ENCODE measurements at places on chromosomes 12 and 14.

- no peak for DNase-seq
These were observed 286.7 kb upstream of the CRY1 start for GRCh38 chr12:107379852-107380567.

GRCh38 chr14:35352274-35353233 lies 52.0 kb downstream of the NFKBIA start:
- DNase-seq, result no peak

- DNase-seq, result no peak
These were observed 68.6 kb downstream of the RFLNA start for GRCh38 chr12:124363353-124363965.

DNA sequence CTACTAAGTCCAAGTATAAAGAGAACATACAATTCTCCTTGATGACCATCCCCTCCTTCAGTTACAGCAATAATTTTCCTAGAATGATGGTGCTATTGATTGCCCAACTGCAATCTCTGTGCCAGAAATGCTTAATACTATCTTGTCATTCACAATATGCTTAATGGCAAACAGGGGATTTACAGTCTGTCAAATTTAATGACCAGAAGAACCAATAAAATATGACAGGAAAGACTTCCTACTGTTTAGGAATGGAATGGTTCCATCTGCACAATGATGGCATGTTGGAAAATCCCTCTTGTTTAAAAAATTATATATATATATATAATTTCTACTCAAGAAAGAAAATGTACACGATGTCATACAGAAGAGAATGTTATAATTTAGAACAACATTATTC lies 623.2 kb downstream of the CCER1 start:
- no peak for DNase-seq

- no peak for DNase-seq
These were observed 82.3 kb downstream of the PLEKHG3 start for GRCh38 chr14:64786296-64787149.

DNA sequence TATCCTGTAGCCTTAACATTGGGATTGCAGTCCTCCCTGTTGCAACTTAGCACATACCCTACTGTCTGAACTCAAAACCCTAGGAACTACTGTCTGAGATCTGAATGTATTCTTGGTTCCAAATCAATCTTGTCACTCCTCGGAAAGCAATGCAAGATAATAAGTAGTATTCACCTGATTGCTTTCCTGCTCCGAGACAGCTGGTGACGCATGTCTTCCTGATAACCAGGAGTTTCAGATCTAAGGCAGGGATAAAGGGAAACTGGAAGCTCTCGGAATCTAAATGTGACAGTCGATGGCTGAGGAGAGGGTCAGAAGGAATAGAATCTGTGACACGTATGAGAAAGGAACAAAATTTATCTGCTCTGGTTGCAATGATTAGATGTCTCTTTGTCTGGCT lies 67.6 kb downstream of the RMST start:
- DNase-seq, result no peak

DNA sequence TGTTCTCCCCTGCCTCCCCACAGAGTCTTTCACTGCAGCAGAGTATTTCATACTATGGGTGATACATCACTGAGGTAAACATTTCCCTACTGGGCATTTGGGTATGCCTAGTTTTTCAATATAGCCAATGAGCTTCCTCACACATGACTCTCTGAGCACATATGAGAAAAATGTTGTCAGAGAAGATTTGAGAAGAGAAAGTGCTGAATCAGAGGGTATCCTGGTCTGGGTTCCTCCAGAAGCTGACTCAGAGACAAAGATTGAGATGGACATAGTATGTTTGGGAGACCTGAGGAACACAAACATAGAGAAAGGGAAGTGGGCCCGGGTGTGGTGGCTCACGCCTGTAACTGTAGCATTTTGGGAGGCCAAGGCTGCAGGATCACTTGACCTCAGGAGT lies 12.6 kb downstream of the SLC8B1 start:
- no peak for DNase-seq

DNA sequence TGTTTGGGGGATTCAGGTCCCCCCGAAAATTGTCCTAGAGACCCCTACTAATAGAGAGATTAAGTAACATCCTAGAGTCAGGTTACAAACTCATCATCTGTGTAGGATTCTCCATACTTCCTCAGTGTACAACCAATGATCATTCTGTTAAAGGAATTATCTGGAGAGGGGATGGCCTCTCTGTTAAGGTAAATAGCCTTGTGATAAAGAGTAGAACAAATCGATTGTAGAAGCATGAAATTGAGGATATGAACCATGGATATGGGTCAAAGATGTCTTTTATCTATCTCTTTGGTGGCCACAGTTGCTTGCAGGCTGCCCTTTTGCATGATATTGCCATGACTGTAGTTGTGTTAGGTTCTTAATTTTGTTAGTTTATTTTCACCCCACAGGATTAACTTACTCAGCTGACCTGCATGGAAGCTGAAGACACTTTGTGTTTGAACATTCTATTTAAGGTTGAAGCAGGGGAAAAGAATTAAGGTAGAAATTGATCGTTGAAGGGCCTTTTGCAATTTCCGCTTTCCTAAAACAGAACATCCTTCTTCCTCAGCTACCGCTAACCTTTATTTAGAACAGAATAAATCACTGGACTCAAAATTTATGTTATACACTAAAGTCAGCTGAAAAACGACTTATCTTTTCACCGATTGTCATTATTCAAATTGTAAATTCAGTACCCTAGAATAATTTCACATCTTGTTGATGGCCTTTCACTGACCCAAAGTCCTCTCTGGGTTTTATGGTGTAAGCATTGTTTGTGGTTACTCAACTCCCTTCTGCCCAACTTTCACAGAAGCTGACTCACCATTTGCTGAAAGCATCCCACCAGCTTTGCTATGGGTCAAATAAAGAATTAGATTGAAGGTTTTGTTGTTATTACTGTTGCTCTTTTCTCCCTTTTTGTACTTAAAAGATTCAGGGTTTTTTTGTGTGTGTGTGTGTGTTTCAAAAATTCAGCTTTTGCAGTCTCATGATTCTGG lies 52.3 kb downstream of the IRAK3 start:
- no peak for DNase-seq

DNA sequence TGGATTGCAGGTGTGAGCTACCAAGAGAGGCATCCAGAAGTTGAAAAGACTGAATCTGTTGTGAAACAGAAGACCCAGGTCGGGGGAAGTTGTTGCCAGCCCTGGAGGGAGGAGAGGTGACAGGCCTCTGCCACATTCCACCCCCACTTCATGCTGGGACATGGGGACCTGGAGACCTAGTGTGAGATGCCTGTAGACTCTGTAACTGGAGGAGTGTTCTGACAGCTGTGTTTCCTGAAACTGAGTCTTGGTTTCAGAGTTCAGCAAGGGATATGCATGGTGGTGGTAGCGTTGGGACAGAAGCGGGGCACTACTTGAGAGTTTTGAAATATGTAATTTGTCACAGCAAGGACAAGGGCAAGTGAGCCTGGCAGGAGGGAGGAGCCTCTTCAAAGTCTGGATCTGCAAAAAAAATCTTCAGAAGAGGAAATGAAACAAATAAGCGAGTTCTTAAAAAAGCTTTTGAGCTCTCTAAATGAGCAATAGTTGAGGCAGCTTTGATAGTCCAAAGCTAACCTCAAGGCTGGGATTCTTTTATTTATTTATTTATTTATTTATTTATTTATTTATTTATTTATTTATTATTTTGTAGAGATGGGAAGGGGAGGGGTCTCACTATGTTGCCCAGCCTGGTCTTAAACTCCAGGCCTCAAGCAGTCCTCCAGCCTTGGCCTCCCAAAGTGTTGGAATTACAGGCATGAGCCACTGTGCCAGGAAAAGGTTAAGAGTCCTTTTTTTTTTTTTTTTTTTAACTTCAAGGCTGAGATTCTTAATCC lies 58.9 kb upstream of the EEA1 start:
- no peak for DNase-seq
